ENCODE measurements at places on chromosomes 4 and X.

GRCh38 chrX:46258356-46258755 lies 286.9 kb downstream of the ZNF674 start:
- no peak for DNase-seq

DNA sequence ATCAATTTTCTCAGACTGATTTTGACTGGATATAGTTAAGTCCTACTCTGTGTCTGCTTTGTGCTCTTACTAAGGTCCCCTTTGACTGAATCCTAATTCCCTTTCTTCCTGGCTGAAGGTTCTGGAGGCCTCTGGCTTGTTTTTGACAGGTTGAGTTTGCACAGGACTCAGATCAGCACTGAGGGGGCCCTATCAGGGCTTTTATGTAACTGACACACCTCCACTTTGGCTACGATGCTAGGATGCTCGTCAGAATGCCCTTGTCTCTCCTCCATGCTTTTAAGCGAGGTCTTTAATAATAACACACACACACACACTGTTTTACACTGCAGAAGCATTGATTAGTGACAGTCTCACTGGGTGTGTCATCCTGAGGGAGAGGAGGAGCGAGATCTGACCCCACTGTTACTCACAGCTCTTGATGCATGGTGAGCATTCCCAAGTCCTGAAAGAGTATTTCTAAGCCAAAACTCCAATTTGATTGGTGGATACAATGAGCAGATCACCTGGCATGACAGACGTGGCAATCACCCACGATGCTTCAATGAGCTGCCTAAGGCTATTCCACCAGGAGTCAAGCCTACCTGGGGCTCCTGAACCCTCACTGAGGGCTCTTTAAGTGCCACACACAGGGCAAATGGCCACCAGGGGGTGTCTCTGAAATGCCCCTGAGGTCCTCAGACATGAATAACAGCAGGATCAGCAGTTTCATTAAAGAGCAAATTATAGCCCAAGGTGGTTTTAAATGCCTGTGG lies 130.4 kb upstream of the CPEB2 start:
- peak; percentile 16 for DNase-seq

- DNase-seq, result no peak
Measured at GRCh38 chrX:31071262-31071661, 579 bp downstream of the FTHL17 start.

- DNase-seq, result no peak
Measured at GRCh38 chrX:137742846-137743245, 176.9 kb downstream of the ZIC3 start.

DNA sequence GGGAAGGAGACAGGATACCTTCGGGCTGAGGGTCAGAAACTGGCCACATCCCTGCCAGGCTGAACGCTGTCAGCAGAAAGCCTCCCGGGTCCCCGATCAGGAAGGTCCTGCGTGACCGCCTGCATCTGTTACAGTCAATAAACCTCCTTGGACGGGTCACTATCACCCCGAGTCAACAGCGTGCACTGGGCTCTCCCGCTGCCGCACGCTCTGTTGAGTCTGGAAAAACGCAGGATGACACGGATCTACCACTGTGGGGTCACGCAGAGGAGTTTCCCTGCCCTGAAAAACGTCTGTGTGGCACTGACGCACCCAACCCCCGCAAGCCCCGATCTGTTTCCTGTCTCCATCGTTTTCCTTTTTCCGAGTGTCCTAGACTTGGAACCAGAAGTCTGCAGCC lies 12.1 kb downstream of the PPP2R3B start:
- no peak for DNase-seq

DNA sequence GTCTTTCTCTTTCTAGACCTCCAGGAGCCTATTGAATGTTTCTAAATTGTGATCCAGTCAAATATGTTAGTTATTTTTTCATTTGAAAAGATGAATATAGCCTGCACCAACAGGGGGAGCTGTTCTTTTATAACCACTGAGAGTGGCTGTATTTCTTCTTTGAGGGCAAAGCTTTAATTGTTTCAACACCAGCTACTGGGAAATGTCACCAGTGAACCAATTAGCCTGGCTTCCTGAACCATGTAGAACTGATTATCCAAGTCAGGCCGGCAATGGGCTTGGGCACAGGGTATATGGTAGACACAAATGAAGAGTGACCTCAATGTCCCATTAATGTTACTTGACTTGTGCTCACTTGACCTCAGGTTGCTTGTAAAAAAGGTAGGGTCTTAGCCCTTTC lies 4.8 kb upstream of the DAPP1 start:
- DNase-seq, result peak; percentile 32

GRCh38 chr4:74546057-74546456 lies 101.1 kb downstream of the AREG start:
- DNase-seq, result no peak

Measured in stimulated activated CD4-positive, alpha-beta T cell treated with anti-CD3 and anti-CD28 coated beads, Interleukin-12 subunit alpha, Interleukin-12 subunit beta, amount 100 ng/mL, for 48 hours (primary cell).